ENCODE measurements at places on chromosomes 5 and 9.

DNA sequence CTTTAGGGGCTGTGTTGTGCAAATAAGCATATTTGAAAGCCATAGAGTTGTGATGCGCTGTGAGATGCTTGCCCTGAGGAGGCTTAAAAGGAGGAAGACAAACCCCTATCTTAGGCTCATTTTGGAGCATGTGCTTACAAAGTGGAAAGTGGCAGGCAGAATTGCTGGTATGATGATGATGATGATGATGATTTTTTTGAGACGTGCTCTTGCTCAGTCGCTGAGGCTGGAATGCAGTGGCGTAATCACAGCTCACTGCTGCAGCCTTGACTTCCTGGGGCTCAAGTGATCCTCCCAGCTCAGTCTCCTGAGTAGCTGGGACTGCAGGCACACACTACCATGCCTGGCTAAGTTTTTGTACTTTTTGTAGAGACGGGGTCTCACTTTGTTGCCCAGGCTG is 1.7 kb downstream of the CNOT8 start:
- DNase-seq, result no peak

DNA sequence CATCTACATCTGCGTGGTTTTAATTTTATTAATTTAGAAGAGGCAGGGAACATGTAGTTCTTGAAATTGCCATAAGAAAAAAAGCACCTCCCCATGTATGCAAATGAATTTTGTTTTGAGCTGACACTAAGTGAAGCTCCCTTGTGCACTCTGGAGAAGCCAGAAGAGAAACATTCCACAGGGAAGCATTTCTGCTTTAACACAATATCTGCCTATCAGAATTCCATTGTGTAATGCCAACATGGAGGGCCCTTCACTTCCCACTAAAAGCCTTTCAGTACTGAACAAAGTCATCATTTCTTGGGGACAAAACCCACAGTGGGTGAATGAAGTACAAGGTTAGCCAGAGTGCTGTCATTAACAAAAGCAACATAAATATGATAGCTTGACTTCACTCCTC is 59.7 kb downstream of the PRELID2 start:
- DNase-seq, result no peak

DNA sequence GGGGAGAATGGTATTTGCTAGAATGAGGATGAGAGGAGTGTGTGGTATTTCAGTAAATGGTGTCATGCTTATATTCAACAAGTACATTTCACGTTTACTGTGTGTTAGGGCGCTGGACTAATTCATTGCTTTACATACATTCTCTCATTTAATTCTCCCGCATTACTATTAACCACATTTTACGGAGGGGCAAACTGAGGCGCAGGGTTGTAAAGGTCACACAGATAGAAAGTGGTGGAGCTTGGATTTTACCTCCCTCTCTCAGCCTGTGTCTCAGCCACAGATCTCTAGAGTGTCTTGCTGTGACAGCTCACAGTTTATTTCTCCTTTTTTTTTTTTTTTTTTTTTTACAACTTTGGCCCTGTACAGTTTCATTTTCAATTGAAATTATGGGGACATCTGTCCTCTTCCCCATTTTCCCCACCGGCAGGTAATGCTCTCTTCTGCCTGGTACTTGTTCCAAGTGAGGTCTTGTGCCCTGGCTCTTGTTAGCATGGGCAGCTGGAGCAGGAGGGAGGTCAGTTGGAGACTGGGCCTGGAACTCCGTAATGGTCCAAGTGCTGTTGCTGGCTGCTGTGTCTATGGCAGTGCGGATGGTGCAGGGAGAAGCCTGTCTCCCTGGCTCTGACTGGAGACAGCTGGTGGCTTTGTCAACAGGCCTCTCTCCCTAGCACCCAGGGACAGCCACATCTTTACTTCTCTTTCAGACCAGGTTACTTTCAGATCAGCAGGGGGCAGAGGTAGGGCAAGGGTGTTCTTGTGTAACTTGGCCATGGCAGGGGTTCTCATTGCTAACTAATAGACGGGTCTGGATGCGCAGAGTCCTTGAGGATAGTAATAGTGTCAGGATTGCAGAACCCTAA is 20.5 kb upstream of the NDST1 start:
- no peak for DNase-seq

DNA sequence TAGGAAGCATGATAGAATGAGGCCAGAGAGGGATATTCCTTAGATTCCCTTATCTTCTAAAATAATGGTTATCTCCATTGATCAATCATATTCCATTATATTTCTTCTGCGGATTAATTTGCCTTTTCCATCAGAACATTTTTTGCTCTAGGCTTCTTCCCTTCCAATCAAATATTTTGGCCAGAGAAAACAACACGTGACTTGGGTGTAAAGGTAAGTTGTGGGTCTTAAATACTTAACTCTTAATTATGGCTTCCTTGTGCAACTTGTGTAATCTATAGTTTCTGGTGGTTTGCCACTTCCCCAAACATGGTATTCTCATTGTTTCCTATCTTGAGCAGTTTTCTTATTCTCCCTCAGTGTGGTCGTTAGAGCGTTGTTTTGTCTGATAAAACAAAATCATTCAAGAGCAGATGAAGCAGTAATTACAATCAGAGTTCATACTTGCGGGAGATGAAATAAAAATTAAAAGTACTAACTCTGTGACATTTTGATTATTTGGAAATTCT is 889.3 kb downstream of the MAT2B start:
- no peak for DNase-seq

GRCh38 chr9:127181315-127181580 is 58.8 kb upstream of the ANGPTL2 start:
- DNase-seq, result no peak

GRCh38 chr5:145479271-145479670 is 355.9 kb downstream of the PRELID2 start:
- DNase-seq, result no peak

DNA sequence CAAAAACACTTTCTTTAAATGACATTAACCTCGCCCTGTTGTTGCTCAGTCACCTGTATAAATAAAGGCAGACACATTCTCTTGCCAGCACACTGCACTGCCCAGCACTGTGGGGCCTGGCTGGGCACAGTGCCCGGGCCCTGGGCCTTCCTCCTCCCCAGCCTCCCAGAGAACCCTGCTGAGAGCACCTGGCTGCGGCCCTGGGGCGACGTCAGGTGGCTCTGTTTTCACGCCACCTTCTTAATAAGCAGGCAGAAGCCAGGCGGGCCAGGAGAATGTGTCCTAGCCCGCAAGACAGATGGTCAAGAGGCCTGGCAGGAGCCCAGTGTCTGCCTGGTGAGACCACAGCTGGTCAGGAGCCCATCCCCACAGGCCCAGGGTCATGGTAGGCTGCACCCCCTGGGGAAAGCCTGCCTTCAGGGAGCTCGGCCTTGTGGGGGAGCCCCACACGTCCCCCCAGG is 8.2 kb upstream of the AGPAT2 start:
- DNase-seq, result no peak

GRCh38 chr5:178115814-178116142 is 2.4 kb downstream of the N4BP3 start:
- DNase-seq, result no peak
